ENCODE measurements at places on chromosomes 2 and 18. TPM values are rescaled to one million over a fixed set of nuclear protein-coding genes. Genes with fewer than 3 reads are reported as not detected.

The MLPH gene
- polyA plus RNA-seq: not detected

The C1QL2 gene
- polyA plus RNA-seq: not detected

The RAB6C gene
- 0.52 TPM for polyA plus RNA-seq

The GAL3ST2 gene
- not detected for polyA plus RNA-seq

The SCG2 gene
- polyA plus RNA-seq: 30.5 TPM

The SERPINB2 gene
- not detected for polyA plus RNA-seq

The C2orf78 gene
- not detected for polyA plus RNA-seq

The IL37 gene
- polyA plus RNA-seq: not detected

The MYL1 gene
- polyA plus RNA-seq: not detected

The EPB41L3 gene
- 19.6 TPM for polyA plus RNA-seq

The C1GALT1C1L gene
- not detected for polyA plus RNA-seq

The HOXD10 gene
- not detected for polyA plus RNA-seq

The COL4A4 gene
- polyA plus RNA-seq: 0.46 TPM

The KIF1A gene
- 89.2 TPM for polyA plus RNA-seq

The AQP12A gene
- not detected for polyA plus RNA-seq

The LNPK gene
- 46.7 TPM for polyA plus RNA-seq

The EML6 gene
- polyA plus RNA-seq: 9.9 TPM

The UGT1A9 gene
- not detected for polyA plus RNA-seq

The LRRTM1 gene
- 0.86 TPM for polyA plus RNA-seq

The SLC23A3 gene
- polyA plus RNA-seq: 0.28 TPM

The UGT1A5 gene
- not detected for polyA plus RNA-seq

The DSC2 gene
- polyA plus RNA-seq: 14.5 TPM

The G6PC2 gene
- polyA plus RNA-seq: not detected

The GPR39 gene
- polyA plus RNA-seq: 1.1 TPM

The AQP12B gene
- polyA plus RNA-seq: not detected

The CABYR gene
- 6.9 TPM for polyA plus RNA-seq

The LYG2 gene
- not detected for polyA plus RNA-seq

The ALKAL2 gene
- polyA plus RNA-seq: not detected

The TRAPPC8 gene
- 57.8 TPM for polyA plus RNA-seq

The BIN1 gene
- polyA plus RNA-seq: 61.9 TPM

The LAMA1 gene
- polyA plus RNA-seq: 8.0 TPM

The HAAO gene
- not detected for polyA plus RNA-seq

The UPP2 gene
- 0.16 TPM for polyA plus RNA-seq

The ASXL3 gene
- 14.4 TPM for polyA plus RNA-seq

The KATNAL2 gene
- polyA plus RNA-seq: 1.4 TPM
